ENCODE measurements at places on chromosomes 3 and 15. TPM values are rescaled to one million over a fixed set of nuclear protein-coding genes. Genes with fewer than 3 reads are reported as not detected.
A peak's percentile ranks its signal among the peaks of the same experiment; 100 is the strongest.

TMEM207 gene
- not detected for total RNA-seq

GRCh38 chr15:88144921-88145653, 111.5 kb downstream of the NTRK3 start:
- no peak for DNase-seq

DNA sequence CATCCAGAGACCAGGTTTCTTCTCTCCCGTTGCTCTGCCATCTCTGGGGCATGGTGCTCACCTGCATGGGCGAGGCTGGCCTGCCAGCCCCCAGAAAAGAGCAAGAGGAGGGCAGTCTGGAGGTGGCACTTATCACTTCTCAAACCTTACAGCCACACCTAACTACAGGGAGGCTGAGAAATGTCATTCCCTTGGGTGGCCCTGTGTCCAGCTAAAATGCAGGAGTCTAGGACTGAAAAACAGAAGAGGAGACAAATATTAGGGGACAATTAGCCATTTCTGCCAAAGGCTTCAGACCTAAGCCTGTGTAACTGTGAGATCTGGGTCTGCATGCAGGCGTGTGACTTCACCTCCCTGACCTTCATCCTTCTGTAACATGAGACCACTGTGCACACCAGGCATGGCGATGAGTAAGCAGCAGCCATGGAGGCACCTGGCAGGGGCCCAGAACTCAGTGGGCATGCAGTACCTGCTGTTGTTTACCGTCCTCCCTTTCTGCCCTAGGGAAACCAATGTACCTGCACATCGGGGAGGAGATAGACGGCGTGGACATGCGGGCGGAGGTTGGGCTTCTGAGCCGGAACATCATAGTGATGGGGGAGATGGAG, 83.4 kb downstream of the MESD start:
- peak; percentile 87 for DNase-seq

- no peak for DNase-seq
Observed at GRCh38 chr3:88311826-88312225, 162.1 kb downstream of the C3orf38 start.

CD80 gene
- not detected for total RNA-seq

GRCh38 chr15:44087578-44088465, 107.2 kb downstream of the FRMD5 start:
- DNase-seq: peak; percentile 71

DNA sequence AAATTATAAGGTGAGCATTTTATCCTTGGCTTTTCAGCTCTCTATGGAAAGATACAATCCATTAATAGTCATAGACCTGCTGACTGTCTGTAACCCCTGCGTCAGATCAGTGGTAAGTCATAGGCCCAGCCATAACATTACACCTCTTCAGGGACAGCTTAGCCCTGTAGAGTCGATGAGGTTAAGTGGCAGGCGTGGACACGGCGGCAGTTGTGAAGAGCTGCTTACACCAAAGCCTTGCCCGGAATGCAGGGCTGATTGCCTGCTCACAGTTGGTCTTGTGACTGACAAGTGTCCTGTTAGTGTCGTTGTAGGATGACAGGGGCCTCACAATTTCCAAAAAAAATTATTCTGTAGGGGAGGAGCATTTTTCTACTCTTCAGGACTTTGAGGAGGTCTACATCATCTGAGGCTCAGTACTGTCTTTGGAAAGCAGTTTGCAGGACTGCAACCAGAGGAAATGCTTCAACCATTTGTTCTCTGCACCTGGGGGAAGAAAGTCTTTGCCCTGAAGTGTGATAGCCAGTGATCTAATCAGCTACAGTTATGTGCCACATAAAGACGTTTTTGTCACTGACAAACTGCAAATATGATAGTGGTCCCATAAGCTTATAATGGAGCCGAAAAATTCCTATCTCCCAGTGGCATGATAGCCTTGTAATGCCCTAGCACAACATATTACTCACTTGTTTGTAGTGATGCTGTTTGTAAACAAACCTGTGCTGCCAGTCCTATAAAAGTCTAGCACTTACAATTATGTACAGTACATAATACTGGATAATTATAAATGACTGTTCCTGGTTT, 14.9 kb upstream of the SELENOT start:
- no peak for DNase-seq

ENTPD3 gene
- total RNA-seq: not detected

GRCh38 chr3:53167418-53168174, 6.6 kb downstream of the PRKCD start:
- no peak for DNase-seq

- no peak for DNase-seq
Observed at GRCh38 chr15:99320374-99321215, 69.3 kb downstream of the LRRC28 start.

SENP8 gene
- total RNA-seq: 1.7 TPM

CHRFAM7A gene
- 17.5 TPM for total RNA-seq

MTFMT gene
- 15.9 TPM for total RNA-seq

KCNMB3 gene
- 0.77 TPM for total RNA-seq

- no peak for DNase-seq
Observed at GRCh38 chr3:38580450-38581382, 68.8 kb downstream of the SCN5A start.

GRCh38 chr15:31280046-31280830, 46.4 kb upstream of the KLF13 start:
- peak; percentile 40 for DNase-seq

EFCAB12 gene
- total RNA-seq: not detected

DNA sequence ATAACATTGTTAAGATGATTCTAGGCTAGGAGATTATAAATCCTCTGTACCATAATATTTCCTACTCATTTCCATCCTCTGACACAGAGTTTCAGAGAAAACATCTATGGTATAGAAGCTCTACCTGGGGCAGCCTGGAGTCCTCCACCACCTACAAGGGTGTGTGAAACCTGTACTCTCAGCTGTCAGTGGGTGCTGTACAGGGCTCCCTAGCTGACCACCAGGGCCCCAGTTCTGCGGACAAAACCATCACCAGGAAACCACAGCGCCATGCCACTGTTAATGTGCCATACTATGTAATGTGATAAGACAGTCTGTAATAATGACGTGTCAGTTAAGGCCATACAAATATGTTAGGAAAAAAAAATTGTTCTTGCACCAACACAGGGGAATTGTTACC, 7.1 kb downstream of the RORA start:
- DNase-seq: no peak

GRCh38 chr3:58824285-58824684, 157.7 kb upstream of the FAM3D start:
- peak; percentile 14 for DNase-seq

GRCh38 chr3:16741890-16742289, 136.7 kb upstream of the DAZL start:
- peak; percentile 21 for DNase-seq

- DNase-seq: no peak
Observed at GRCh38 chr3:97177242-97177641, 362.8 kb downstream of the EPHA6 start.

MGLL gene
- total RNA-seq: 37.1 TPM

- DNase-seq: no peak
Observed at GRCh38 chr3:194206320-194206719, 70.4 kb downstream of the HES1 start.

CELSR3 gene
- total RNA-seq: 2.4 TPM

DNA sequence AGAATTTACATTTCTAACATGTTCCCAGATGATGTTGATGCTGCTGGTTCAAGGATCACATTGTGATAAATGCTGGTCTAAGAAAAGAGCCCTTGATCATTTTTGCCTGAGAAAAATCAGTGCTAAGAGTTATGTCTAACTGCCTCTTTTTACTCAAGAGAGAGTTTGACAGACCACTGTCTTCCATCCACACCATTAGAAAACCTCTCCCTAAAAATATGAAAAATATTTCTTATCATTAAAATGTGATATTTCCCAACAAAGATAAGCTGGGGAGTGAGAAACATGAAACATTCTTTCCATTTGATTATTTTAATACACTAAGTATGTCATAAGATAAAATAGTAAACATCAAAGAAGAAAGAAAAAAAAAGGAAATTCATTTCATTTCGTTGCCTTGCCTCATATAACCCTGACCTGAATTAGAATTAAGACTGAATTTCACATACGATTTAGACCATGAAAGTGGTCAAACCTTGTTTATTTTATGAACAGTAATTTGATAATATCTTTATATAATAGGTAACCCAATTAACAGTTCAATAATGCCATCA, 471.8 kb upstream of the ARHGEF26 start:
- no peak for DNase-seq

DNA sequence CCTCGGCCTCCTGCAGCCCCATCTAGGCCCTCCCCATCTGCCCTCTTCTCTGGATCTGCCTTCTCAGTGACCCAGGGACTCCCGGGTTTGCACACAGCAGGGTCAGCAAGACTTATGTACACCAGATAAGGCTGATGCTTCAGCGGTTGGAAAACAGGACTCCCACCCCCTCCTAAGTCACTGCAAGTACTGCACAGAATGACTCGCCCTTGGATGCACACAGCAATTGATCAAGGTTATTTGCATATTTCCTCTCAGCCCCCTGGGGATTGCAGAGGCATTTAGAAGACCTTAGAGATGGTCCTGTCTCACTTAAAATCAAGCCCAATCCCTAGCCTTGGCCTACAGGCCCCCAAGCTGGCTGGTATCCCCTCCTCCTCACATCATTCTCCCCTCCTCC, 8.9 kb downstream of the ACAN start:
- no peak for DNase-seq

DNA sequence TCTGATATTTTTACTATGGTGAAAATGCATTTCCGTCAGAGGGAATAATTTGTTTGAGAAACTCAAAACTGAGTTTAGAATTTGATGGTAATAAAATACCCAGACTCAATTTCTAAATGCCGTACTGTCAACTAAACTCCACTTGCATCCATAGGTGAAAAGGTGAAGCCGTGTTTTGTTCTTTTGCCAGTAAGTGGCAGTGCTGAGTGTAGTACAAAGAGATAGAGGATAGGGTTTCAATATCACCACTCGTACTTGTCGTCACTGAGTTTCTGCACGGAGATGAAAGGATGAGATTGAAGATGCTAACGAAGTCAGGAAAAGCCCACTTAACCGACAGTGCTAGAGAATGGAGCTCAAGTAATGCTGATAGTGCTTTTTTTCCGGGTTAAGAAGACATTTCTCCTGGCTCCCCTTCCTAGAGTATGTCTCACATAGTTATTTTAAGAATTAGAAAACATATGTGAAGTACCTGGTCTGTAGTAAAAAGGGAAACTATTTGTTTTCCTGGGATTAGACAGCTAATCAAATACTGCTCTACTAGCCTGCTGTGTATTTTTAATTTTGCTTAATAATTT, 345.1 kb downstream of the IL5RA start:
- DNase-seq: peak; percentile 23

KBTBD13 gene
- not detected for total RNA-seq

- DNase-seq: peak; percentile 65
Observed at GRCh38 chr15:80418892-80419537, 14.8 kb downstream of the ARNT2 start.

GP9 gene
- total RNA-seq: not detected

ZMYND10 gene
- total RNA-seq: 0.17 TPM

EPHA6 gene
- total RNA-seq: not detected

GRCh38 chr3:134892761-134893160, 97.7 kb downstream of the EPHB1 start:
- no peak for DNase-seq

GRCh38 chr3:171832989-171833388, 10.2 kb upstream of the TMEM212 start:
- no peak for DNase-seq

DNA sequence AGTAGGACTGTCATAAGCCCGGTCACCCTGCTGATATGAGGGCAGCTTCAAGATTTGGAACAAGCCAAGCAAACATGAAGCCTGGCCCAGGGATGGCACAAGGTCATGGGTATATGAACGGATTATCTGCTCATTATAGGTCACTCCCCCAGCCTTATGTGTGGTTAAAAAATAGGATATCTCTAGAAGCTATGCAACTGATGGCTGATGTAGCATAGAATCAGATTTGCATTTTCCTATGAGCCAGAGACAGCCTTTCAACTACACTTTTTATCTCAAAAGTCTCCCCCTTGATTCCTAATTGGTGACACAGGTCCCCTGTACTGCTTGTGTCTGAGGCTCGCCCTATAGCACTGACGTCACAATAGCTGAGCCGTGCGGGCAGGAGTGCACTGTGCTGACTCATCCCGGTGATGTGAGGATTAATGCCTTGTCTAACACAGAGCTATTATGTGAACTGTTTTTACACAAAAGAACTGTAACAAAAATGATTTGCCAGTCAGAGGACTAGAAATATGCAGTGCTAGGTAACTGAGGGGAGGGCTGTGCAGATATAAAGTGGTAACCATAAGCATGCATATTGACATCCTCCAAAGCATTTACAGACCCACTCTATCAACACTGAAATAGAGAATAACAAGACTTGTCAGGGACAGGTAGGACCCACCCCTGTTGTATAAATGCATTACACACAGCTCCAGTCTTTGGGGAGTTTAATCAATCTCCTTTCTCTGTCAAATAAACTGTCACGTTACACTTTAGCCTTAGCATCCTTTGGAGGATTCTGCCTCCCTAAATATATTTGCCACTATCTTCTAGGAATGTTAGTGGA, 204.9 kb downstream of the TIGIT start:
- peak; percentile 94 for DNase-seq

DNA sequence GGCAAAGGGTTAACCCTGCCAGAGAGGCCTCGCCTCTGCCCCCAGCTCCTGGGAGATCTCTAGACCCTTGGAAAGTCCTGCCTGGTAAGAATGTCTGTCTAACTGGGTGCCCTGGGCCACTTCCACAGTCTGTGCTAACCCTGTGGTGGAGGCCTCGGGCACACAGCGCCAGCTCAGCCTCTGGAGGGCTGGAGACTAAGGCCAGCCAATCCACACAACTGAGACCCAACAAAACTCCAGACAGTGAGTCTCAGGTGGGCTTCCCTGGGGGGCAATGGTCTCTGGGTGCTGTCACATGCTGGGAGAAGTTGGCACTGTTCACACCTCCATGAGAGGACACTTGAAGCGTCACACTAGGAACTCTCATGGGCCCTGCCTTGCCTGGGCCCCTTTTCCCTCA, 19.5 kb downstream of the ZXDC start:
- DNase-seq: no peak

KLHL24 gene
- 12.5 TPM for total RNA-seq

DNA sequence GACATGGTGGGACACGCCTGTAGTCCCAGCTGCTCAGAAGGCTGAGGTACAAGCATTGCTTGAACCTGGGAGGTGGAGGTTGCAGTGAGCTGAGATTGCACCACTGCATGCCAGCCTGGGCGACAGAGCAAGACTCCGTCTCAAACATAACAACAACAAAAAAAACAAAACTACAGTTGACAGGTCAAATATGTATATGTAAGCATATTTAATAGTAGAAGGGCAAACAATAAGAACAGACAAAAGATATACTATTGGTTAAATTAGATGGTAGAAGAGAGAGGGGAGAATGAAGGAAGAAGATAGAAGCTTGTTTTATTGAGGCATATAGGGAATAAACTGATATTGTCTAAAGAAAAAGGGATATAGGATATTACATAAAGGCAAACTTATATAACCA, 247.1 kb downstream of the KLF13 start:
- no peak for DNase-seq

DNA sequence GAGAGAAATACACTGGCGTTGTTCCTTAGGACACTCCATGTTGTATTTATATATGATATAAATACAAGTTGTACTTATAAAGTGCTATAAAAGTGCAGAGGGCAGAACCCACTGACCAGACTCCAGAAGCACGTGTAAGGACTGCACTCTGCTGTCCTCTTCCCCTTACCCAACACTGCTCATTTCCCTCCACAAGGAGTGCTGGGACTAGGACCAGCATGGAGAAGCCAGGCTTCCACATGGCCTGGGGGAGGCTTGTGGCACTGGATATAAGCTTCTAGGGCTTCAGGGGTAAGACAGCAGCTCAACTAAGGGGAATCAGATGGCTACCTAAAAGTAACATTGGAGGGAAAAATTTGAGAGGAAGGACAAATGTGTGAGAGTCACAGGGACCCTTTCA, 556.9 kb downstream of the IGSF11 start:
- DNase-seq: no peak

AADACL2 gene
- total RNA-seq: not detected

Measured in Daoy (cell line).